ENCODE measurements at places on chromosomes 4 and X.

- peak overlapping the region; percentile 62 for H3K4me3 ChIP-seq
- H3K36me3 ChIP-seq, result no peaks in the 10 kb centered on the region
- H3K4me1 ChIP-seq, result peaks cover 9% of the 10 kb centered on the region
- DNase-seq, result no peak
- H3K27ac ChIP-seq, result no peak overlapping the region
Measured at GRCh38 chr4:40750461-40751258, 905 bp downstream of the NSUN7 start.

- peak; percentile 53 for DNase-seq
- H3K27me3 ChIP-seq, result no peaks in the 10 kb centered on the region
Measured at GRCh38 chr4:154982187-154983047, 201.3 kb downstream of the RBM46 start.

DNA sequence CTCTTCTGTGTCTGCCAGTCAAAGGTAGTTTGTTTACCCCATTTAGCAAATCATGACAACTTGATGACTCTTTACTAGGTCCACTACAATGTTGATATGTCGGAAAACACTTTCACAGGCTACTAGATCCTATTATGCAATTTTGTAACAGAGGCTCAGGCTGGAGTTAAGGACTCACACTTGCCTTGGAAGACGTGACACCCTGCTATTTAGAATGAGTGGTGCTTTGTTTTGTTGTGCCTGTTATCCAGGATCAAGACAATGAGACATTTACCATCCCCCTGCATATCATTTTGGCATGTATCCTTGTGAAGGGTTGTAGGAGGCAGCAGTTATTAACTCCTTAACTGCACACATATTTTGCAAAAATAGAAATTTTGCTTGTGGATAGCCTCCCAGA, 263.7 kb downstream of the IL1RAPL1 start:
- no peak for DNase-seq
- no peaks in the 10 kb centered on the region for H3K36me3 ChIP-seq
- no peaks in the 10 kb centered on the region for H3K27me3 ChIP-seq

- no peaks in the 10 kb centered on the region for H3K4me1 ChIP-seq
- no peak overlapping the region for H3K27ac ChIP-seq
- no peak for DNase-seq
- no peak overlapping the region for H3K4me3 ChIP-seq
Measured at GRCh38 chr4:88722828-88723227, 25.2 kb upstream of the NAP1L5 start.

DNA sequence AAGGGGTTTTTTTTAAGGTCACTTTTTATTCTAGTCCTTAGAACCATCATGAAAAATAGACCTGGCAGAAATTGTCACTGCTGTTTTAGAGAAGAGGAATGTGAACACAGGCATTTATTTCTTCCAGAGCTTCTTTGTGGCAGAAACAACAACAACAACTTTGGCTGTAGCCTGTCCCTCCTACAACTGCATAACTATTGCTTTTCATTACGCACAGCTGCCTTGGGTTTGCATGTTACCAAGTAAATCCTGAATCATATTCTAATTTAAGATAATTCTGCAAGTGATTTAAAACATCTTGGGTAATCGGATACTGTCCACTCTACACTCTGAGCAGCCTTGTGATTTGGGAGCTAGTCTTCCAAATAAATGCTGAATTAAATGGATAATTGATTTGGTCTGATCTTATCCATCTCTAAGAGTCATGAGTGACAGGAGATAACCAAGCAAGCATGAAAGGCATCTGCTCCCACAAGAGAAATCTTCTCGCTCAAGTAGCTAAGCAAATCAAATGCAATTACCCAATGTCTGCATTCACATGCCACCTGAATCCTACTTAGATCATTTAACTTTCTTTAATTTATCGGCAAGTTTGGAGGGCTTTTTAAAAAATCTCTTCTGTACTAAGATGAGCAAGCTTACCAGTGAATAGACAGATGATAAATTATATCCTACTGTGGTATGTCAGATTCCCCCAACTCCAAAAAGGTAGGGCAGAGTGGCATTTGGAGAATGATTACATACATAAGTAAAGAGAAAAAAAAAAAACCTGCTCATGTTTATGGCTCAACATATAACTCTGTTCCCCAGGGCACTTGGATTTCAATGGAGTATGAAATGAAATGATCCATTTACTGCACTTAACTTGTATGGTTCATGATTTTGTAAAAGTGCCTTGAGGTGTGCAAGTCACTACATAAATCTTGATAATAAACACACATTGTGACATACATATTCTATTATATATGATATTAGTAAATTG, 73.6 kb downstream of the EGF start:
- peaks cover 8% of the 10 kb centered on the region for H3K4me1 ChIP-seq
- DNase-seq, result no peak

GRCh38 chr4:165027762-165028402, 3.9 kb upstream of the TRIM60 start:
- no peak overlapping the region for H3K4me3 ChIP-seq
- peaks cover 2% of the 10 kb centered on the region for H3K27me3 ChIP-seq
- H3K36me3 ChIP-seq, result no peaks in the 10 kb centered on the region
- no peak for DNase-seq

- no peaks in the 10 kb centered on the region for H3K36me3 ChIP-seq
- no peak for DNase-seq
- H3K27ac ChIP-seq, result no peak overlapping the region
- H3K4me1 ChIP-seq, result no peaks in the 10 kb centered on the region
- H3K27me3 ChIP-seq, result no peaks in the 10 kb centered on the region
- no peak overlapping the region for H3K4me3 ChIP-seq
Measured at GRCh38 chrX:21711848-21712197, 46.1 kb downstream of the SMPX start.

GRCh38 chr4:152696764-152697261, 17.0 kb upstream of the TMEM154 start:
- peak overlapping the region; percentile 9 for H3K27ac ChIP-seq
- peaks cover 14% of the 10 kb centered on the region for H3K4me1 ChIP-seq
- no peaks in the 10 kb centered on the region for H3K36me3 ChIP-seq
- no peak overlapping the region for H3K4me3 ChIP-seq
- H3K27me3 ChIP-seq, result peaks cover 4% of the 10 kb centered on the region

DNA sequence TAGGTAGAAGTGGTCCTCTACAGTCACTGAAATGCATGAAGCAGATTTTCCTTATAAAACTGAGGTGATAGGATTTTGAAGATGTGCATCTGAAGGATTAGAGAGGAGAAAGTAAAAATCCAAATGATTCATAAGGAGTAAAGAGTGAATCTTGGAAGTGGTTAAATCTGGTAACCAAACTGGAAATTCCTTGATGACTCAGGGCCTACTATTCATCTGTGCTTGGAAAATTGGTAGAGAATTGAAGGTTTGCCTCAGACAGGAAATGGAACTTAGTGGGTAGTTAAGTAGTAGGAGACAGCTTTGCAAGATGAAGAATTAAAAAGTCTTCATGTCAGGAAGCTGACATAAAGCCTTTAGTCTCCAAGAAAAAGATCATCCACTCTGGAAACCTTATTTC, 368.9 kb upstream of the CTSO start:
- H3K4me3 ChIP-seq, result no peak overlapping the region
- DNase-seq, result no peak
- H3K36me3 ChIP-seq, result no peaks in the 10 kb centered on the region
- H3K4me1 ChIP-seq, result no peaks in the 10 kb centered on the region
- no peaks in the 10 kb centered on the region for H3K27me3 ChIP-seq
- H3K27ac ChIP-seq, result no peak overlapping the region

DNA sequence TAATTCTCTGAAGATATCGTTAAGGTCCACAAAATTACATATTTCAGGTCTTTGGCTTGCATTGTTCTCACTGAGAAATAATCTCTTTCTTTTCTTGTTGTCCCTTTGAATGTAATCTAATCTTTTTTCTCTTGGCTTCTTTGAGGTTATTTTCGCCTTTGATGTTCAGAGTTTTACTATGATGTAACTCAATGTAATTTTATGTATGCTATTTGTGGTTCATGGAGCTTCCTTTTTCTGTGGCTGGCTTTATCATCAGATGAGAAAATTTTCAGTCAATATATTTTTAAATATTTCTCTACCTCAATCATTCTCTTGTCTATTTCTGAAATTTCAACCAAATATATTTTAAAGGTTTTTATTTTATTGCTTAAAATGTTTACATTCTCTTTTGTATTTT, 672.2 kb downstream of the TRAM1L1 start:
- H3K4me1 ChIP-seq, result no peaks in the 10 kb centered on the region
- no peak overlapping the region for H3K4me3 ChIP-seq
- no peak for DNase-seq
- no peaks in the 10 kb centered on the region for H3K36me3 ChIP-seq
- no peaks in the 10 kb centered on the region for H3K27me3 ChIP-seq
- no peak overlapping the region for H3K27ac ChIP-seq

- H3K4me3 ChIP-seq, result no peak overlapping the region
- H3K4me1 ChIP-seq, result no peaks in the 10 kb centered on the region
- H3K27ac ChIP-seq, result no peak overlapping the region
- H3K36me3 ChIP-seq, result no peaks in the 10 kb centered on the region
- DNase-seq, result no peak
Measured at GRCh38 chr4:173936861-173937260, 346.6 kb downstream of the FBXO8 start.

DNA sequence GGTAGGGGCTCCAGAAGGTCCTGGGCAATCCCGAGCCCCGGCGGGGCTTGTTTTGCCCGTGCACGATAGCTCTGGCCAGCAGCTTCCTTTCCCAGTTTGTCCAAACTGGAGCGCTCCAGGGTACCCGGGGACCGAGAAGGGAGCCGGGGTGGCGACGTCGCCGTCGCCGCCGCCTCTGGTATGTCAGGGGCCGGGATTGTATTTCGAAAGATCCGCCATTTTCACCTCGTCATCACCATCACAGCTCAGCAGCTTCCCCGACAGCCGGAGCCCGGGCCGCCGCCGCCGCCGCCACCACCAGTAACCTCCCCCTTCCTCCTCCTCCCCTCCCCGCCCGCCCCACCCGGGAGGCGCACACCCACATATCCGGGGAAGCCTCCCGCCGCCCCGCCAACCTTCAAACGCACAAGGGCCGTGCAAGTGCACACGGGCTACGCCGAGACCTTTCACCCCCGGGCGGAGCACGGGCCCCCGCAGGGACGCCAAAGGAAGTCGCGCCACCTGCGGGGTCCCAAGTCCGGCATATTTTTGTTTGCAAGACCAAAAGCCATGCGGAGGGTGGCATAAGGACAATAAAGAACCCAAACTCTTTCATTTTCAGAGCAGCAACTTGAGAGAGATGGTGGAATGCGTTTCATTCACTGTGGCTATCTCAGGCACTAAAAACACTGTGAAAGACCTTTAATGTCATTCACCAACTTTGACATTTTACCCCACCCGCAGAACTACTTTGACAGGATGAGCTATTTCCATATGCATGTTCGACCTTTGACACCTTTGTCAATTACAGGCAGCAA, at the start of gene LIN54:
TSS of gene LIN54 (minus strand) at position 302 of the 797 bp plus-strand sequence. CDS start 25,979 bp downstream, outside the sequence.
- H3K36me3 ChIP-seq, result peaks cover 31% of the 10 kb centered on the region
- no peaks in the 10 kb centered on the region for H3K27me3 ChIP-seq
- DNase-seq, result peak; percentile 94
